Nephron progenitor cell (in vitro differentiated cells): ENCODE measurements at places on chromosomes 2 and 18.

GRCh38 chr2:136126021-136126420 lies 8.1 kb upstream of the CXCR4 start:
- DNase-seq: no peak

- no peak for DNase-seq
Observed at GRCh38 chr2:65281627-65282351, 54.2 kb downstream of the ACTR2 start.

GRCh38 chr2:163341426-163341825 lies 394.4 kb downstream of the FIGN start:
- no peak for DNase-seq

- DNase-seq: no peak
Observed at GRCh38 chr2:46339676-46340459, 42.7 kb downstream of the EPAS1 start.

DNA sequence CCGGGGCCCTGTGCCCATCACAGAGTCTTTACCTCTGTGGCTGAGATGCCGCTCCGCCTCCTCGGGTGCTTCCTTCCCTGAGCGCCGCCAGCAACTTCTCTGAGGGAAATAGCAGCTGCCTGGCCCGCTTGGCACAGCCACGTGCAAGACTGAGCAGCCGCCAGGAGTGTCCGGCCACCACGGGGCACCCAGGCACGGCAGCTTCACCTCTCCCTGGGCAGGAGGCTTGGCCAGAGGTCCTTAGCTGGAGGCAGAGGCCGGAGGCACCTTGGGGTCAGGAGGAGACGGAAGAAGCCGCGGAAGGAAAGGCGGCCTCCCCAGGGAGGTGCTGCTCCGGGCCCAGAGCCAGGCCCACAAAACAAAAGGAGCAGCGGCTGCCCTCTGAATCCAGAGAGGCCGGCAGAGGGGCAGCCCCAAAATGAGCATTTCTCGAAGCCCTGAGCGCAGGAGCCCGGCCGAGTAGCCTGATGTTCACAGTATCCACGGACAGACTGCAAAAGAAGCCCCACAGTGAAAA lies 6.0 kb upstream of the LIMS2 start:
- no peak for DNase-seq
